Uterus (tissue), 4 donors: ENCODE measurements at places on chromosomes 11 and 22. TPM values are rescaled to one million over a fixed set of nuclear protein-coding genes. Genes with fewer than 3 reads are reported as not detected.

Gene SCGB2A2
- total RNA-seq, result not detected

GRCh38 chr11:46160100-46160499, 38.8 kb upstream of the PHF21A start:
- DNase-seq, result no peak

DNA sequence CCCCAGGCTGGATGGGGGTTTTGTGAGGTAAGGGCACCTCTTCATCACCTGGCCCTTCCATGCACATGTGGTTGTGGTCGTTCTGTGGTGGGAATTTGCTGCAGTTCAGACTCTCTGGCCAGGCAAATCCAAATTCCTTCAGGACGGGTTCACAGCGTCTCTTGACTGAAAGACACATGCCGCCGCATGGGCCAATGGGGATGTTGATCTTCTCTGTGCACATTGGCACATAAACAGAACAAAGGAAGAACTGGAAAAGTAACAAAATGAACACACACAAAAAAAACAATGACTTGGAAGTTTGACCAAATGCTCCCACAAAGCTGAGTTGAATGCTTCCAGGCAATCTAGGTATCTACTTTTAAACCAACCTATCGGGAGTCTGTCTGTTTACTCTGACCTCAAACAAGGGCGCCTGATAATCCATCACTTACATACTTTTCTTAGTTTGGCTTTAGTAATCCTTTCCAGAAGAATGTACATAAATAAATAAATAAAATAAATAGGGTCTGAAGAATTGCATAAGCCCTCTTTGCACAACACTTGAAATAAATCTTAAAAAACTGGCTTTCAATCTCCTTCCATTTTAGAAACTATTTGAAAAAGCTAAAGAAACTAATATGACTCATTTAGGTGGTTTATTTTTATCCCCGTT, 2.8 kb downstream of the FZD4 start:
- DNase-seq, result no peak

- DNase-seq, result no peak
Observed at GRCh38 chr22:50119169-50119767, 29.5 kb downstream of the MOV10L1 start.

DNA sequence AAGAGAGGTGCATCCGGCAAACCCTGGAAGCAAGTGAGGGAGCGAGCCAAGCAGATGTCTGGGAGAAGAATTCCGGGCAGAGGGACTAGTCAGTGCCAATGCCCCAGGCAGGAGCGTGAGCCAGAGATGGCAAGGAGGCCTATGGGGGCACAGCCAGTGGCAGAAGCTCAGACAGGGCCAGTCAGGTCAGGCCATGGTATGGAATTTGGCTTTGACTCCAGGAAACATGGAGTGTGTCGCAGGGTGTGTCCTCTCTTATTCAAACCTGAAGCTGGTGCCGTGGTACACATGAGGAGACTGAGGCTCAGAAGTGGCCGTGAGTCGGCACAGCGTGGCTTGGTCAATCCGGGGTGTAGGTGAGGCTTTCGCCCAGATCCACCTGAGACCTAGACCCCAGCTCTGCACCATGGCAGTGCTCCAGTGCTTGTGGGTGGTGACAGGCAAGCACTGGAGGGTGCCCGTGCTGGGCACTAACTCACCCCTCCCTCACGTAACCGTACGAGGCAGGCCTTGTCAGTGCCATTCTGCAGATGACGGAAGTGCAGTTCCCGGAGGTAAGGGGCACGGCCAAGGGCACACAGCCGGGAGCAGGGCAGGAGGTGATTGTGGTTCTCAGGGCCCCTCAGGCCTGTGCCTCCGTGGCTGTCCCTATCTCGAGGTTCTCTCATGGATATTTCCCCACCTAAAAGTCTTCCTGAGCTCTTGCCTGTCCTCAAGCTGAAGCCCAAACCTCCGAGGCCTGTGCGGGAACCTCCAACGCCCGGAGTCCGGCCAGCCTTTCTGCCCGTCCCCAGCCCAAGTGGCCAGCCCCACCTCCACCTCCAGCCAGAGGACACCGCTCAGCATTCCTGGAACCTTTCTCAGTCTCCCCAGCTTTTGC, 10.6 kb upstream of the SPI1 start:
- no peak for DNase-seq

DNA sequence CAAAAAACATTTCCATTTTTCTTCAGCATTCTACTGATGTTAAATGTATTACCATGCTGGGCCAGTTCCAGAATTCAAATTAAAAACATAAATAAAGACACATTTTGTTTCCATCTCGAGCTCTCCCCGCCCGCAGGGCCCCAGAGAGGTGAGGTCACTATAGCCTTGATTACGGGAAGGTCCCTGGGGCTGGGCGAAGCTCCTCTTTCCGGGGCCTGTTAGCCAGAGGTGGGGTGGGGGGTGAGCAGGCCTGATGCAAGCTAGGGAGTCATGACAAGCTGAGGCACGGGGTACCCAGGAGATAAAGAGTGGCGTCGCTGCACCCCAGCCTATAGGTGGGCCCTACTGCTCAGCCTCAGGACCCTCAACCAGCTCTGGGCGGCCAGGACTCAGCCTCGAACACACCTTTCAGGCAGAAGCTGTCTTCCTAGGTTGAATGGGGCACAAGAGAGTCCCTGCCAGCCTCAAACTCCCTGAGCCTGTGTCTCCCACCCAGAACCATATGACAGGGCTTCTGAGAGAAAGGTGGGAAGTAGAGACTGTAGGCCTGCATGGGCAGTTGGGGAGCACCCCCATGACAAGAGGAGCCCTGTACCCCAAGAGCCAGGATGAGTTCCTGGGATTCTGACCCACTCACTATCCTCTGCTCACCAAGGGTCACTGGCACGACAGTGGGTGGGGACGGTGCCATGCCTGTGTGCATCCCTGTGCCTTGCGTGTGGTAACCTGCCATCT, 34.8 kb downstream of the KCNQ1OT1 start:
- no peak for DNase-seq

GRCh38 chr11:8661001-8661795, 21.3 kb downstream of the TRIM66 start:
- DNase-seq, result no peak

DNA sequence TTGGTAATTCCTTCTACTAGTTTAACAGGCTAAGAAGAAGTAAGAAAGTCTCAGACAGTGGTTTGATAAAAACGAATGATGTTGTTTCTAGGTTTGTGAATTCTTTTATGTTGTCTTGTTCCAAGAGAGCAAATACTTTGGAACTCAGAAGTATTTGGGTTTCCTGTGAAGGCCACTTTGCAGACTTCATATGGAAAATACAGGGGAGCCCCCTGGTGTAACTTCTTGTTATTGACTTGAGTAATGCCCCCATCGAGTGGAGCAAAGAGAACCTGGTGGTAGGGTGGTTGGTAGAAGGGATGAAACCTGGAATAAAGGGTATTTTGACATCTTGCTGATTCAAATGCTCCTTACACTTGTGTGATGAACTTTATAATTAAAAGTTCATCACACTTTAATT, 40.0 kb upstream of the PTH start:
- no peak for DNase-seq

- peak; percentile 82 for DNase-seq
Observed at GRCh38 chr11:75525433-75526191, at the start of gene GDPD5. TSS of gene GDPD5 (minus strand) at chr11:75525941. CDS start at chr11:75477735, 48,206 bp downstream.

Gene C22orf42
- total RNA-seq, result not detected

- no peak for DNase-seq
Observed at GRCh38 chr11:46455834-46456233, 64.3 kb upstream of the CHRM4 start.

DNA sequence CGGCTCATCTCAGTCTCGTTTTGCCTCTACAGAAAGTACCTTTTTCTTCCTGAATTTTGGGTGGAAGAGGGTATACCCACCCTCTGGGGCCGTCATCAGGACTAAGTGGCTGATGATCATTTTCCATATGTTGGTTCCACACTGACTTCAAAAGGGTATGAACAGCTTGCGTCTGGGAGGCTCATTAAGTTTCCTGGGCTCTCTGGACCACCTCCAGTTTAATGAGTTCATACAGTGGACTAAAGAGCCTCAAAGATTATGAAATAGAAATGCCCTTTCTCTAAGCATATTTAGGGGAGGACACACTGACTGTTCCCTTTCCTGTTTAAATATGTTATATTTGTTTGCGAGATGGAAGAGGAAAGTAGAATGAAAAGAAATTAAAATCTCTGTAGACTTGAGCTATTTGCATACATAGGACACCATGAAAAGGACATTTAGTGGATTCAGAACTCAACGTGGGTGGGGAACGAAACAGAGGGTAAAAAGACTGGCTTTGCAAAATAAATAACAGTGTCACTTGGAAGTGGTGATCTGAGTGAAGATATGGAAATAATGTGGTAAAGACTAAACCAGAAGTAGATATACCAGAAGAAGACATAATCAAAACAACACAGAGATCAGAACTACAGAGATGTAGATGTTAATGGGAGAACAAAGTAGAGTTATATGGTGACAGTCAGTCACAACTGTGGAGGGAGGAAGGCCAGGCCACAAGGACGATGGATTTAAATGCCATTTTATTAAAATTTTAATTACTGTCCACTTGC, 18.7 kb downstream of the LDLRAD3 start:
- no peak for DNase-seq

Gene COPB1
- 73.3 TPM for total RNA-seq

- no peak for DNase-seq
Observed at GRCh38 chr22:42170946-42171345, 40.3 kb upstream of the CYP2D6 start.

GRCh38 chr11:114302663-114303062, 6.5 kb downstream of the NNMT start:
- DNase-seq, result no peak

GRCh38 chr11:19868871-19869270, 156.2 kb downstream of the NAV2 start:
- DNase-seq, result no peak

DNA sequence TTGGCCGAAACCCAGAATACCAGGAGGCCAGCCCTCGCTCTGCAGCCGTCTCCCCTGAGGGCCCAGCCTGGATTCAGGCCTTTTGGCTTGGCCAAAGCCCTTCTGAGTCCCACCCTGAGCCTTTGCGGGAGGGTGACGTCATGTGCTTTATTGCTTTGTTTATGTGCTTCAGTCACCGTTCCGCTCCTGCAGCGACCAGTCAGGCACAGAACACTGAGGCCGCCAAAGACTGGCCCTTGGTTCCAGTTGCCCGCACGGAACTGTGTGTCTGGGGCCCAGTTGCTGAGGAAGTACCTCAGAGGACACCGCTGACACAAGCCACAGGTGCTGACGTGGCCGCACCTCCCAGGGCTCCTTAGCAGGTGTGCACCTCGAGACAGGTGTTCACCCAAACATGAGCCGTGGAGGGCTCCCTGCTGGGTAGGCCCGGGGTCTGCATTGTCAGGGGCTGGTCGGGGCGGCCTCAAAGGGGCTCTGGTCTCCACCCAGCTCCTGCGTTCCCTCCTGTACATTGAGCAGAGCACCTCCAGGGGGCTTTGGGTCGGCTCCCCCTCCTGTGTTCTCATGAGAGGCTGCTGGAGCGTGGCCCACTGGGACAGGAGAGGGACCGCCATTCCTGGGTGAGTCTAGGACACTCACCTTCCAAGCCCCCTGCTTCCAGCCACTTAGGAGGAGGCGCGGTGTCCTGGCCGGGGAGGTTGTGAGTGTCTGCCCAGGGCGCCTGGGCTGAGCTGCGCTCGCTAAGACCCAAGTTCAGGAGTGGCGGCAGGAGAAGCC, 376.8 kb downstream of the TBC1D22A start:
- no peak for DNase-seq

Gene PANX2
- total RNA-seq, result not detected

DNA sequence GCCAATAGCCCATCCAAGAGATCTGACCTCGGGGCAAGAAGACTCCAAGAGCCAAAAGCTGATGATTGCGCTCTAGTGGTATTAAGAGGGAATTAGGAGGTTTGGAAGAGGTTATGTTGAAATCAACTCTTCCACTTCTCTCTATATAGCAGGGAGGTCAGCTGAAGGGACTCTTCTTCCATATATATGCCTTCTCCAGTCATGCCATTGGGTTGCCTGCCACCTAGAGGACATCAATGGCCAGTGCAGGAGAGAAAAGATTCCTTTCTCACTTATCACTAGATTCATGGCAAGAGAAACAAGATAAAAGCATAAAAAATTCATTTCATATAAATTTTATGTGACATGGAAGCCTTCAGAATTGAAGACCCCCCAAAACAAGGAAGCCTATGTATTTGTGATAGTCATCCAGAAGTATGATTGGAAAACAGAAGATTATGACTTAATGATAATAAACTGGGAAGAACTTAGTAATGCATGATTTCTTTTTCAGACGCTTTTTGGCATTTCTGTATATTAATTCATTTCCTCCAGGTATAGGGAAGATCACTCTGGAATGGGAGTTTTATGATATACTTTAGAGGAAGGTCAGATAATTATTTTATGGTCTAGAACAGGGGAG, 435.1 kb upstream of the DDI1 start:
- DNase-seq, result no peak
